ENCODE measurements at places on chromosomes 6 and 20.

GRCh38 chr6:38233161-38233791 lies 406.5 kb downstream of the BTBD9 start:
- no peak for DNase-seq

DNA sequence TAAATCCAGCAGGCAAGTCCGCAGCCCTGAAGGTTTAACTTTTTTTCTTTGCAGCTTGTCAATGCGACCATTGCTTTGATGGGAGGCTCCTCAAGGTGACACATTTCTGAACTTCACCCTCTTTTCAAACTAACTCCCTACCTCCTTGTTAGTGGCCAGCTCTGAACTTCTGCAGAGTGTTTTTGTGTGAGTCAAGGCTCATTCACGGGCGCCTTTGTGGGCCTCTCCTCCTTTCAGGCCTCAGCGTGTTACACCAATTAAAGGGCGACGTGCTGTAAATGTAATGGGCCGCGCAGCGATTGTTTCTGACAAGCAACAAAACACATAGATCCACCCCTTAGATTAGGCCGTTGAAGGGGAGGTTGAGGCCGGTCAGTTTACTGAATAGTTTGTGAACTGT lies 45.5 kb upstream of the NR2E1 start:
- no peak for DNase-seq

- no peak for DNase-seq
Observed at GRCh38 chr20:50540620-50541605, 30.7 kb downstream of the PTPN1 start.

DNA sequence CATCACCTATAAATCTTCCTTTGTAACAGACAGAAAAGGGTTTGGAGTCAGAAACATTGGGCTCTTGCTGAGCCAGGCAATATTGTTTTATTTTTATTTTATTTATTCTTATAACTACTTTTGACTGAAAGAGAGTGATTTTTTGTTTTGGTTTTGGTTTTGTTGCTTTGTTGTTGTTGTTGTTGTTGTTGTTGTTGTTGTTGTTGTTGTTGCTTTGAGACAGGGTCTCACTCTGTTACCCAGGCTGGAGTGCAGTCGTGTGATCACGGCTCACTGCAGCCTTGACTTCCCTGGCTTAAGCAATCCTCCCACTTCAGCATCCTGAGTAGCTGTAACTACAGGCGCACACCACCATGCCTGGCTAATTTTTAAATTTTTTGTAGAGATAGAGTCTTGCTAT lies 15.0 kb upstream of the SLC13A3 start:
- no peak for DNase-seq

DNA sequence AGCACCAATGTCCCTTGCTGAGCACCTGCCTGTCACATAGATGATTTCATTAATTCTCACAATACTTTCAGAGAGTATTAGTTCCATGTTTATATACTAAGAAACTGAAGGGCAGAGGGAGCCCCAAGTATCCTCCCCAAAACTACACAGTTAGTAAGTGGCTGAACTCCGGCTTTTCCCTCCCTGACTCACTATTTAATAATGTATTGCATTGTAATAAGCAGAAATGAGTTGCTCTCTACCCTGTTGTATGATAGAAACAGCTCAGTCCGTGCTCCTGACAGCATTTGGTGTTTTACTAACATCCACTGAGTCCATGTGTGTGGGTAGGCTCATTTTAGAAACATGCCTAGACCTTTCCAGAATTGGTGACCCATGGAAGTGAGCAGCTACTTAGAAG lies 76.8 kb downstream of the OLIG3 start:
- no peak for DNase-seq

- DNase-seq: no peak
Observed at GRCh38 chr6:169891846-169892245, 140.4 kb downstream of the ERMARD start.

- no peak for DNase-seq
Observed at GRCh38 chr6:118536478-118536877, 11.6 kb upstream of the PLN start.

GRCh38 chr20:53621482-53622246 lies 28.0 kb upstream of the ZNF217 start:
- DNase-seq: peak; percentile 66

GRCh38 chr6:15434263-15434662 lies 188.4 kb downstream of the JARID2 start:
- no peak for DNase-seq

- DNase-seq: peak; percentile 36
Observed at GRCh38 chr6:27836783-27837624, 75.2 kb downstream of the OR2B2 start.

GRCh38 chr6:107114213-107114925 lies 946 bp downstream of the BEND3 start:
- peak; percentile 94 for DNase-seq

DNA sequence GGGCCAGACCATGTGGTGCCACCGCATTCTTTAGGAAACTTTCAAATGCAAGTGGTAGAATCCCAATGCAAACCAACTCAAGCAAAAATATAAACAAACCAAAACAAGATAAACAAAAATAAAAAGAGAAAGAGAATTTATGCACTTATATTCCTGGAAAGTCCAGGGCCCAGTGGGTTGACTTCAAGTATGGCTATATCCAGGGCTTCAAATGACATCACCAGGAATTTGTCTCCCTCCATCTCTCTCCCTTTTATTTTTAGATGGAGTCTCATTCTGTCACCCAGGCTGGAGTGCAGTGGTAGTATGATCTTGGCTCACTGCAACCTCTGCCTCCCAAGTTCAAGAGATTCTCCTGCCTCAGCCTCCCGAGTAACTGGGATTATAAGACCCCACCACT lies 56.1 kb upstream of the PNRC1 start:
- no peak for DNase-seq

Data from pancreas (tissue), 10 donors.